ENCODE measurements at places on chromosomes 6 and 20.

DNA sequence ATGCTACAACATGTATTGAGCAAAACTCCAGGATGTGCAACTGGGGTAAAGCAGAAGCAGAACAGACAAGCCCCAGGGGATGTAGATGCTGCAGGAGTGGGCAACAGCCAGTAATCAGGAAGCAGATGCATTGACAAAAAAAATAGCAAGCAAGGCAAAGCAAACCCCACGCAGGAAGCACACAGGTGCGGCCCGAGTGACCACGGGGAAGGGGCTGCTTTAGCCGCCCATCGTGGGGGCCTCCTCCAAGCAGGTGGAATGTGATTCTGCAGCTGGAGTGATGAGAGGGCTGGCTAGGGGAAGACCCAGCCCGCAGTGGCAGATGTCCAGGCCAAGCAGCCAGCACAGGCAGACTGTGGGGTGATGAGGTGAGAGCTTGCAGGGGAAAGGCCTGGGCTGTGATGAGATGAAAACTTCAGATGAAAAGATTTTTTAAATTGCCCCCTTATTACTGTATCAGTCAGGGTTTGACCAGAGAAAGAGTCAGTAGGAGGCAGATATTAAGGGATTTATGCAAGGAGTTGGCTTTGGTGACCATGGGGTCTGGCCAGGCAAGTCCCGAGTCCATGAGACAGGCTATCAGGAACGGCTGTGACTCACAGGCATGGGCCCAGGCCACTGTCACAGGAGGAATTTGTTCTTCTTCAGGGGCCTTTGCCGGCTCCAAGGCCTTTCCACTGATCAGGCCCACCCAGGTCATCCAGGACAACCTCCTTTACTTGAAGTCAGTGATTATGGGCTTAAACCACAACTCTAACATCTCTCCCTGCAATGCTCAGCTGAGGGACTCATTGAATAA is 207.6 kb downstream of the ANKRD60 start:
- no peak for DNase-seq

GRCh38 chr6:89079511-89080234 is 878 bp upstream of the PNRC1 start:
- DNase-seq = peak; percentile 82

- no peak for DNase-seq
These were observed 479.5 kb downstream of the CD83 start for GRCh38 chr6:14597090-14597489.

DNA sequence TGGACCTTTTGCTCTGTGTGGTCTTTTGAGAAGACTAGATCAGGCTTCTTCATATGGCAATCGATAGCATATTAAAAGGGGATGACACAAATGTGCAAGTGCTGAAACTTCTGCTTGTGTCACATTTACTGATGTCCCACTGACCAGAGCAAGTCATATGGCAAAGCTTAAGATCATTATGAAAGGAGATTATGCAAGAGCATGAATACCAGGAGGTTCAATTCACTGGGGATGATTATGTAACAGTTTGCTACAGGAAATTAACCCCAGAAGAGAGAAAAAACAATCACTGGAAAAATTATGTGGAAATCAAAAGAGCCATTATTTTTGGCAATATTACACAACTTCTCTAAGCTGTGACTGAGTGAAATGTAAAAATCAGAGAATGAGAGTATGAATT is 13.7 kb upstream of the PRDM13 start:
- DNase-seq = no peak

- no peak for DNase-seq
These were observed 5.1 kb downstream of the TTK start for GRCh38 chr6:80009531-80009930.

DNA sequence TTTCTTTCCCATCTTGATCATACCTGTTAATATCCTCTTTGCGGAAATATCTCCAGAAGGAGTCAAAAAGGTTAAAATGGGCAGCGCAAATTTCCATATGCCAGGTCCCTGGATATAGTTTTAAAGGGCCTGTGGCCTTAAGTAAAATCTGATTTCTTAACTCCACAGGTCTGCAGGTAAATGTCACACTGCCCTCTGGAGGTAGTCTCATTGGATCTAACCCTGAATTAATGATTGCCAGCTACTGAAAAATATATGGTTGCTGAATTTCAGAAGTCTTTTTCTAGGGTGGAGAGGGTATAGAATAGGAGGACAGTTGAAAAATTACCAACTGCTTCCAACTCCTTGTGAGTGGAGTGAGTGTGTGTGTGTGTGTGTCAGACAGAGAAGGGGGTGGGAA is 8.5 kb downstream of the MOXD1 start:
- DNase-seq = no peak

DNA sequence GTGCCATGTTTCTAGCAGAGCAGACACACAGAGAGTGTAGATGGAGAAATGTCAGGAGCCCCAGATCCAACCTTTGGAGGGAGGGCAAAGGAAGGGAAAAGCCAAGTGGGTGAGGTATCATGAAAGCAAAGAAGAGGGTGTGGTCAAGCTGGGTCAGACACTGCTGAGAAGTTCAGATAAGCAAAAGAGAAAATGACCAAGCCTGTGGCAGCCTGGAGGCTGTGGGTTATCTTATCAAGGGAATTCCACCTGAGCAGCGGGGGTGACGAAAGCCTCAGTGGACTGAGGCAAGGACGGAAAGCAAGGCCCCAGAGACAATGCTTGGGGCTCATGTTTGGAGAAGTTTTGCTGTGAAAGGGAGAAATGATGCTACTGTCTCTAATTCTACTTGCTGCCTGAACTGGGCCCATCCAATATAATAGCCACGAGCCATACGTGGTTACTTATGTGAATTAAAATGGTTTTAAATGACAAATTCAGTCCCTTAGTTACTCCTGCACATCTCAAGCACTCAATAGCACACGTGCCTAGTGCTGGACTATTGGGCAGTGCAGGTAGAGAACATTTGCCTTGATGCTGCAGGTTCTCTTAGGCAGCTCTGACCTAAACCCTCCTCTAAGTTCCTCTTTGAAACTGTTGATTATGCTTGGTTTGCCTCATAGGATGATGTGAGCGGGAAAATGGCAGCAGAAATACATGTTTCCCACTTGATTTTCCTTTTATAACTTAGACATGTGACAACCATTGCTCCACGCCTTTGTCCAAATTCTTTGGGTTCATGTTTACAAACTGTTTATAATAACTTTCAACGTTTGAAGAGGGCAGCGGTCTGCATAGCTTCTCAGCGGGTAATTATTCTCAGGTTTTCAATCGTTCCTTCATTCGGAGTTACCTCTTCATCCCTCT is 63.7 kb downstream of the SLC22A23 start:
- no peak for DNase-seq

- no peak for DNase-seq
These were observed 762 bp upstream of the TCEA2 start for GRCh38 chr20:64062276-64062595.

- no peak for DNase-seq
These were observed 160.1 kb upstream of the BEND3 start for GRCh38 chr6:107275330-107275865.

GRCh38 chr6:56293781-56294180 is 46.4 kb upstream of the COL21A1 start:
- DNase-seq = no peak

- DNase-seq = no peak
These were observed 58.0 kb upstream of the TMEM200A start for GRCh38 chr6:130307752-130308361.

DNA sequence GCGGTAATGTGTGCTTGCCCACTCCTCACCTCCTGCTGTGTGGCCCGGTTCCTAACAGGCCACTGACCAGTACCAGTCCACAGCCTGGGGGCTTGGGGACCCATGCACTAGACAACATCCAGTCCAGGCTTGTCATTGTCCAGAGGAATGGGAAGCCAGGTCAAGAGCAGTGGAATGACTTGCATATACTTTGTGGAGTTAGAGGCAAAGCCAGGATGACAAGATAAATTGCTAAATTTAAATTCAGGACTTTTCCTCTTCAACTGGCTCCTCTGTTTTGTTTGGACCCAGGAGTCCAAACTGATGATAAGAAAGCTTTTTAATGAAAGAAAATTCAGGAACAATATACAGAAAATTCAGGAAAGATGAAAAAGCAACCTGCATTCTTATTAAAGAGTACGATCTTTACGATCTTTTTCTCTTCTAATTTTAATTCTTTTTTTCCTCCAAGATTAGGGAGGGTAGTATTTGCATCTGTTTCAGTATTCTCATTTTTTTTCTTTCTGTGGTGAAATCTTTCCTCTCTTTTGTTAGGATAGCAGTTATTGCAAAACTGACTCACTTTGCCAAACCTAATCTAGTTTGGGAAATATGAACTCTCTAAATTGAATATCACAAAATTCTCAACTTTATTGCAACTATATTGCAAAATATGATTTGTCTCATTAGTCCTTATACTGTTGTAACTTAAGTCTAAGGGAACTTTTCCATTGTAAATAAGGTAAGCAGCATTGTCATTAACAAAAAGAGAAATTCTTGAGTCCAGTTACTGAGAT is 48.2 kb downstream of the DCBLD1 start:
- no peak for DNase-seq

DNA sequence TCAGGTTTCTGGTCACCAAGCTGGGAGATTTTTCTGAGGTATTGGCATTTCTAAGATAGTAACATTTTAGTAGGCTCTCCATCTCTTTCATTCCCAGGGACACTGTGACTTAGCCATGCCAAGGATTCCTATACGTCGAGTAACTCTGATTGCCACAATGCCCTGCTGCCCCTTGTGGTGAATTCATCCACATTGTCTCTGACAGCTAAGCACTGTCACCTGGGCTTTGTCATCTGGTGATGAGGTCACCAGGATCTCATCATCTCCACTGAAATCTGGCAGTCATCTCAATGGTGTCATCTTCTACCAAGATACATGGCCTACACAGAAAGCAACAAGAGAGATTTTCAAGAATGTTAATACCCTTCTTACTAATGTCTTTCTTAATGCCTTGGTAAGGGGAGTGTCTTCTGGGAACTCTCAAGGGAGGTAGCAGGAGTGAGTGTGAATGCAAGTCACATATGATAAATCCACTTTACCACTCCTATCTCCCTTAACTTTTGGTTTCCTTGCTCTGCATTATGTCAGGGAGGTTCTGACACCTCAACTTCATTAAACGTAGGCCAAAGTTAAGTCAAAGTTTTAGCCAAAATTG is 246.7 kb downstream of the CD109 start:
- no peak for DNase-seq

DNA sequence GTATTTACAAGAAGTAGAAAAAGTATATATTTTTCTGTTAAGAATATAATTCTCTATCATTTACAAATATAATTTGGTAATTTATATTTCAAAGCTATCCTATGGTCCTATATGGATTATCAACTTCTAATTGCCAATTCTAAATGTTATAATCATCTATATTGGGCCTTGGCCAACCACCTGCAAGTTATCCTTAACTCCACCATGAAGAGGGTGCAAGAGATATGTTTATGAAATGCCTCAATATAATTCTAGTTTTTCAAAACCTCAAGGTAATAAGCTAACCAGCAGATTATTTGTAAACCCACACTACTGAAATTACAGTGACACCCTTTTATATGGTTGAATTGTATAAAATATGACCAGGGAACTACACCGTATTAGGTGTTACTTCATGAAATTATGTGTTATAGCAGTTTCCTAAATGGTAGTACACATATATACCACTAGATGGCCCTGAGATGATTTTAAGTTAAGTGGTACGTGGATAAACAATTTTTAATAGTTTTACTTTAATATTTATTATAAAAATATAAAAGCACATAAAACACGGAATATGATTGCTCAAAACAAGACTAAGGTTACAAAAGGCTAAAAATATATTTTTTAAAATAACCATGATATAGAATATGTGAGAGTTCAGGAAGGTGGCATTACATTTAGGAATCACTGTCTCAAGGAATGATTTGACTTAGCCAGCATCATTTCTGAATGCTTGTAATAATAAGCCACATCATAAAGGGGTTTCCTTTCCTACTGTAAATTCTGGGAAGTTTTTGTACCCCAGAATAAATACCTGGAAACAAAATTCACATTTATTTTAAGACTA is 9.8 kb upstream of the PNISR start:
- no peak for DNase-seq

DNA sequence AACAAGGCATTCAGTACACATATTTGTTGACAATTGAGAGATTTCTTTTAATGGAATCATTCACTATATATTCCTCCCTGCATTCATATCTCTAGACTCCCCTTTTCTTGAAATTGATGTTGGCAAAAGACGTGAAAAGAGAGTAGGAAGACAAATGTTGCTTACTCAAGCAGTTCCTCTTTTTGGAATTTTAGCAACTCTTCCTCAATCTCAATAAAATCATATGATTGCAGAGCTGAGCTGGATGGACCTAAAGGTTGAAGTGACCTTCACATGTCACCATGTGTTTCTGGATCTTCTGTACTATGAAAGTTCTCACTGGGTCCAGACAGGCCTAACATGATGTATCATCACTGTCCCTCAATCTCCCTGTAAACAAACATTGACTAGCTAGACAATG is 18.6 kb downstream of the ADGRF1 start:
- no peak for DNase-seq

- no peak for DNase-seq
These were observed 253.3 kb upstream of the ECI2 start for GRCh38 chr6:4388675-4389074.

DNA sequence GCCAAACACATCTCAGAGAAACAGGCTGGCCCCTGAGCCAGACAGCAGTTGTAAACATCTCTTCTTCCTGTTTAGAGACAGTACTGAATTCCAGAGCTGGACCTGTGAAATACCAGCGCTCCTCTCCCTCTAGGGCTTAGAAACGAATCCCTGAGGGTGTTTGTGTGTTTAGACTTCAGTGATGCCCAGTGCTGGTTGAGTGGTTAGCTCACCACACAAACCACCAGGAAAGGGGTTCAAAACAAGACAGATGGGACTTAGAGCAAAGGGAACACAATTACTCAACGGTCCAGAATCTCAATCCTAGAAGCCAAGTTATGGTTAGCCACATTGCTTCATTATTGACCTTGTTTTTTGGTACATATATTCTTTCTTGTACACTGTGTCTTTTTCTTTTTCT is 108.7 kb upstream of the TMEM170B start:
- no peak for DNase-seq

DNA sequence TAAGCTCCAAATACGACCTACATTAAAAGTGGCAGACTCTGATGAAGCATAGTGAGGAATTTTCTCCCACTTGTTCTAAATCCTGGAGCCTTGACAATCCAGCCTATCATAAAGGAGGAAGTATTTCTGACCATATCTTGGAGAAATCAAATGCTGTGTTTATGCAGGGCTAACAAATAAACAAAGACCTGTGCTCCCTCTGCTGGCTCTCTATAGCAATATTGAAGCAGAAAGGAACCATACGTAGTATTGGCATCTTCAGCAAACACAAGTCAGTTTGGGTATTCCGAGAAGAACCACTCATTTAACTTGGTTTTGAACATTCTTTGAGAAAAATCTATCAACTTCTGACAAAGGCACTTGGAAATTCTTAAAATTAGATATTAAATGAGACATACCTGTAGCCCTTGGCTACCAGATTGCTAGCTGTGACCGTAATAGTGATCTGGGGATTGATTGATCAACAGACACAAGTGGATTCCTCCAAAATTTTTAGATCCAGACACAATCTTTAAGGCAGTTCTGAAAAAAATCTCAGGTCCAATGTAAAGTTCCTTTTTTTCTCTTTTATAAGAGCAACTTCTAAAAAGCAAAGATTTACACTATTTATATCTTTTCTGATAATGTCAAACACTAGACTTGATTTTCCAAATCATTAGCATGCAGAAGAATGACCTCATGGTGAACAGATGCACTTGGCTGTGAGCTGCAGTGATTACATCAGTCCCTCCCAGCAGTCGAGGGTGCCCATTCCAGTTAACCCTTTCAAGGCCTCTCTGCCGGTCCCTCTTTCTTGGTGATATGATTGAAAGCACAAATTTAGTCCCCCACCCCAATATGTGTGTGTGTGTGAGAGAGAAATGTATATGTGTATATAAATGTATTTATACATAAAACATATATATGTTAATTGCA is 40.2 kb downstream of the INSM1 start:
- no peak for DNase-seq

- no peak for DNase-seq
These were observed 392.8 kb upstream of the CNR1 start for GRCh38 chr6:88558981-88559380.

All from left kidney (tissue), 8 donors.